Lung microvascular endothelial cell (primary cell): ENCODE measurements at places on chromosomes 3 and 15. TPM values are rescaled to one million over a fixed set of nuclear protein-coding genes. Genes with fewer than 3 reads are reported as not detected.

DNA sequence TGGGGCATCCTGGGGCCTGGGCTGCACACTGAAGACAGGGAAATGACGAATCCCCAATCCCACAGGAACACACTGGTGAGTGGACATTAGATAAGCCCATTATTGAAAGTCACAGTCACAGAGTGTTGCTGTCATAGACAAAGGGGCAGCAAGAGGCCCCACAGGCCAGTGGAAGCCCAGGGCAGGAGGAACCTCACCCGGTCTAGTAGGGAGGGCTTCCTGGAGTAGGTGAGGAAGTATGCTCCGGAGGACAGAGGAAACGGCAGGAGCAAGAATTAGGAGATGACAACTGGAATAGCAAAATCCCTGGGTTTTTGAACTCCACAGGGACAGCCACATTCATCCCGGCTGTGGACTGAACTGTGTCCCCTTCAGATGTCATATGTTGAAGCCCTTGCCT lies 101.2 kb downstream of the TPRA1 start:
- no peak for DNase-seq

- no peak for DNase-seq
Measured at GRCh38 chr3:157786618-157787017, 283.4 kb upstream of the VEPH1 start.

DNA sequence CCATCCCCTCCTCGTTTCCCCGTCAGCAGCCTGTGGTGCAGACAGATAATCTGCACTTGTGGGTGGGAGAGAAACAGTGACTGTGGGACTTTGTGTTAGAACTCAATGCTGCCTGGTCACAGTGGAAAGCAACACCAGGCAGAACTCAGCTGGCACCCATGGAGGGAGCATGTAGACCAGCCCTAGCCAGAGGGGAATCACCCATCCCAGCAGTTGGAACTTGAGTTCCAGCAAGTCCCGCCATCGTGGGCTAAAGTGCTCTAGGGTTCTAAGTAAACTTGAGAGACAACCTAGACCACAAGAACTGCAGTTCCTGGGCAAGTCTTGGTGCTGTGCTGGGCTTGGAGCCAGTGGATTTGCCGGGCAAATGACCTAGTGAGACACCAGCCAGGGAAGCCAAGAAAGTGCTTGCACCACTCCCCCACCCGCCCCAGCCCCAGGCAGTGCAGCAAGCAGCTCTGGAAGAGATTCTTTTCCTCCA lies 24.4 kb downstream of the ISG20 start:
- no peak for DNase-seq

DNA sequence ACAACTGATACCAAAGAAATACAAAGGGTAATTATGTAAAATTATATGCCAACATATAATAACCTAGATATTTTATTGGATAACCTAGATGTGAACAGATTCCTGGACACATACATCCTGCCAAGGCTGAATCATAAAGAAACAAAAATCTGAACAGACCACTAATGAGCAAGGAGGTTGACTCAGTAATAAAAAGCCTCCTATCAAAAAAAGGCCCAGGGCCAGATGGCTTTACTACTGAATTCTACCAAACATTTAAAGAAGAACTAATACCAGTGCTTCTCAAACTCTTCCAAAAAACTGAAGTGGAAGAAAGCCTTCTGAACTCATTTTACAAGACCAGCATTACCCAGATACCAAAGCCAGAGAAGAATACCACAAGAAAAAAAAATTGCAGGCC lies 32.4 kb downstream of the THBS1 start:
- no peak for DNase-seq

GRCh38 chr3:123634149-123635051 lies 49.5 kb upstream of the HACD2 start:
- DNase-seq, result no peak

DNA sequence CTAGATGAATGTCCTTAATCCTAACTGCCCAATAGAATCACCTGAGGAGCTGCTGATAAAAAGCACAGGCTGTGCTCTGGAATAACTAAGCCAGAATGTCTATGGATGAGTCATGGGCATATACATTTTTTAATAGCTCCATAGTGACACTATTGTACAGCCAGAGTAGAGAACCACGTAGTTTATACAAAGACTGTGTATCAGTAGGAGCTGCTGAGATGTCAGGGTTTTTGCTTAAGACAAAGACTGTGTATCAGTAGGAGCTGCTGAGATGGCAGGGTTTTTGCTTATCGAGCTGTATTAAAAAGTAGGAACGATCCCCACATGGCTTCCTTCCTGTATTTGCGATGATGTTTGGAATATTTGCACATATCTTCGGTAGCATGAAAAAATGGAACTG lies 137.4 kb downstream of the SV2B start:
- DNase-seq, result no peak

- DNase-seq, result no peak
Measured at GRCh38 chr3:107465064-107465631, 57.6 kb upstream of the BBX start.

GUCA1C gene
- total RNA-seq, result not detected in 2 replicates

NDUFB4 gene
- 23.8 and 24.6 TPM in 2 replicates for total RNA-seq

DNA sequence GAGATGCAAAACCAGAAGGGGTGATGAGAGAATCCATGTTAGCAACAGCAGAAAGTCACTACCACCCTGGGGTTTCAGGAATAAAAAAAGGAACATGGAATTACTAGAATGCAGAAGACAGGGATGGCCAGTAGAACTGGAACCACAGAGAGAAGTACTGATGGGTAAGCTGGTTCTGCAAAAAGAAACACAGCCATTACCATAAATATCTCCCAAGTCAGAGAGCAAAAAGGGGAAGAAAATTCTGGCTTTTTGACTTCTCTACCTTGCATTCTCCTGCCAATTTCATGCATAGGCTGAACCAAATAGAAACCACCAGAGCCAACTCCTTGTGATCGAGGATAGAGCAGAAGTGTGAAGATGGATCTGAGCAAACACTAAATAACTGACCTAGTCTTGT lies 550.4 kb upstream of the NAALADL2 start:
- no peak for DNase-seq

- no peak for DNase-seq
Measured at GRCh38 chr3:56488812-56489600, 20.7 kb upstream of the ERC2 start.

DNA sequence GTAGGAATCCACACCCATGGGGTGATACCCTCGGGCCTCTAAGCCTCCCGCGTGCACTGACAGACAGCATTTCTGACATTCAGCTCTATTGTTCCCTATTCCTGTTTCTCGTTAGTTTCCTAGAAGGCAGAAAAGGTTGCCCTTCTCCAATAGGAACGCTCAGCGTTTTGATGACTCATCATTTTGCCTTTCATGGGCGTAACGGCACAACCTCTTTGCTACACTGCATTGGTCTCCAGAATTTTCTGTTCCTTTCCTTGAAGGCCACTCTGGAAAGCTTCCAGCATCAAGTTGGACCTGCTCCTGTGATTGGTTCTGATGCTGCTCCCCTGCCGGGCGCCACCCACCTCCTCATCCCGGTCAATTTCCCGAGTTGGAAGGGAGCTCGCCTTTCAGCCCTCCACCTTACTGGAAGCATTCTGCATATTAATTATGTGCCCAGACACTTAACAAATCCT lies 13.0 kb upstream of the TNK2 start:
- peak; percentile 57 for DNase-seq

DNA sequence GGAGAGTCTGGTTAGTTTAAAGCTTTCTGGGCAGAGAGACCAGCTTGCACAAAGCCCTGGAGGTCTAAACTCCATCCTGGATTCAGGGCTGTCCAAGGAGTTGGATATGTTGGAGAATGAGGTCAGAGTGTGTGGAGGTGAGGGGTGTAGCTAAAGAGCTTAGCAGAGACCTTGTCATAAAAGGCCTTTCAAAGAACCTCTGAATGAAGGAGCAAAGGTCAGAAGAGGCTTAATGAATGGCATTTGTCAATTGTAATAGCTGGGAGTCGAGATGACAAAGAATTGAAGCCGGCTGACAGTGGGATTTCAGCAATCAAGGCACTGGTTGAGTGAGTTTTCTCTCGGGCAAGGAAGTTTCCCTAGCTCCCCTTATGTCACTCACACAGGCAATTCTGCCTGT lies 202.6 kb downstream of the PDCD6IP start:
- DNase-seq, result no peak

DNA sequence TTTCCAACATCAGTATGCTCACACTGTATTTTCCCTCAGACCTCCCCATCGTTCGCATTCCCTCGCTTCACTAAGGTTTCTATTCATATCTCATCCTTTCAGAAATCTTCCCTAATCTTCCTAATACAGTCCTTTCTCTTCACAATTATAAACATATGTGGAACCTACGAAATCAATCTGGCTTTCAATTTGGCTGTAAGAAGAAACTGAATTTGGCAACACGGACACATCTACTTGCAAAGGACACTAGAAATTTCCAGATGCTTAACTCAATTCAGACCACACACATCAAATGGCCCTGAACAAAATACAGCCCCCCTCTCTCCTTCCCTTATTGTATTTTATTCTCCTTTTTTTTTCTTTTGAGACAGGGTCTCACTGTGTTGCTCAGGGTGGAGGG lies 39.1 kb upstream of the TM4SF19 start:
- DNase-seq, result no peak

DNA sequence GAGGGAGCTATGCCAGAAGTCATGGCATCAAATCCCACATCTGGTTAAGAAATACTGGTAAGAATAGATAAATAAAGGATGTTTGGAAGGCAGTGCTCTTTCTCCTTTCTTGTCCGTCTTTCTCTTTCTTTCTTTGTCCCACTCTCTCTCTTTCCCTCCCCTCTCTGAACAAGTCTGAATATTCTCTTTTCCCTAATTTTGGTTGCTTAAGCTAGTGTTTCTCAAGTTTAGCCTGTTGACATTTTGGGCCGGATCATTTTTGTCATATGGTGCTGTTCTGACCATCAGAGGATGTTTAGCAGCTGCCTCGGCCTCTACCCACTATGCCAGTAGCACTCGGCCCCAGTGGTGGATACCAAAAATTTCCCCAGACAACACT lies 405.3 kb upstream of the C2CD4B start:
- DNase-seq, result no peak

DNA sequence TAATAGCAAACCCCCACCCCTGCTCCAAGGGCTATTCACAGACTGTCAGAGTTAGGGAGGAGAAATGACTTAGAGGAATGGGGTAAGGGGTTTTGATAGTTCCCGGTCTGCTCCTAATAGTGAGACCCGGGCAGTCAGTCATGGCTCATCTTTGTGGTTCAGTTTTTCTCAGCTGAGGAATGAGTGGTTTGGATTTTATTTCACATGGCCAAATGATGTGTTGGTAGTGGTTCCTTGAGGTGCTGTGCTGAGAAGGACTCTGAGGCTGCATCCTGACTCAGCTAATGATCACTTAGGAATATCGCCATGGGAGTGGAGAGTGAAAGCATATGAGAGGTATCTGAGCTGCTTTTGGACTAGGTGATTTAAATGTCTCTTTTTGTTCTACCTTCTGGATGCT lies 80.2 kb downstream of the LPP start:
- DNase-seq, result no peak

DNA sequence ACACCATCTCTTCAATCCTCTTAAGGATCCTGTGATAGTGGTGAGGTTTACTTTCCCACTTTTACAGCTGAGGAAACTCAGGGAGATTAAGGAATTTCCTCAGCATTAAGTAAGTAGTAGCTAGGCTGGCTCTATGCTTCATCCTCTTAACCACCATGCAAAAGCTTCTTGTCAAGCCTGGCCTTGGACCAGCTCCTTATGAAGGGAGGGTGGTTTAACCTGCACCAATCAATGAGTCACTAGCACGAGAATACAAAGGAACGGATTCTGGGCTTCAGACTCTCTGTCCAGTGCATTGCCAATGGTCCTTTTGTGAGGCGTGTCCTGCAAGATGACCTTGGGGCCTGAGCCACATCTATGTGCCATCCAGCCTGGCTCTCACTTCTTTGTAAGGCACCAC lies 202.0 kb upstream of the CFAP20DC start:
- DNase-seq, result no peak

DNA sequence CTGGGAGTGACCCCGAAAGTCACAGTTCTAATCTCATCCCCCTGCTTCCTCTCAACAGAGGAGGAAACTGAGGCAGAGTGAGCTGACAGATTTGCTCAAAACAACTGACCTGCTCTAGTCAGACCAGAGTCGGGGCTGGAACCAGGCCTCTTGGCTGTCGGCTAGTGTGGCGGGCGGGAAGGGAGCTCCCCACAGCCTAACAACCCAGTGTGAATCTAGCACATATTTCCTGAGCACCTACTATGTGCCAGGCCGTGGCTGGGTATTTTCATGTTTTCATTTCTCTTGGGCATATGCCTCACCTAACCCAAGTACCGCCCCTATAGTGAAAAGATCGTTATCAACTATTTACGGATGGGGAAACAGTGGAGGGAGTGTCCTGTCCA lies 27.2 kb downstream of the GRIP2 start:
- no peak for DNase-seq

- peak; percentile 12 for DNase-seq
Measured at GRCh38 chr3:132344666-132345280, 27.6 kb downstream of the ACP3 start.

PTH1R gene
- under 0.01 TPM in 1 of 2 replicates, not detected in the other for total RNA-seq

HHLA2 gene
- total RNA-seq, result not detected in 2 replicates

CD96 gene
- not detected in 2 replicates for total RNA-seq

P3H2 gene
- 3.2 and 9.6 TPM in 2 replicates for total RNA-seq

- peak; percentile 60 for DNase-seq
Measured at GRCh38 chr3:195259154-195259474, 11.8 kb downstream of the XXYLT1 start.

- DNase-seq, result no peak
Measured at GRCh38 chr3:127441764-127442163, 148.8 kb downstream of the TPRA1 start.

- DNase-seq, result peak; percentile 18
Measured at GRCh38 chr3:170746175-170746942, 123.6 kb downstream of the RPL22L1 start.

SLC15A2 gene
- under 0.01 and 0.20 TPM in 2 replicates for total RNA-seq

DNA sequence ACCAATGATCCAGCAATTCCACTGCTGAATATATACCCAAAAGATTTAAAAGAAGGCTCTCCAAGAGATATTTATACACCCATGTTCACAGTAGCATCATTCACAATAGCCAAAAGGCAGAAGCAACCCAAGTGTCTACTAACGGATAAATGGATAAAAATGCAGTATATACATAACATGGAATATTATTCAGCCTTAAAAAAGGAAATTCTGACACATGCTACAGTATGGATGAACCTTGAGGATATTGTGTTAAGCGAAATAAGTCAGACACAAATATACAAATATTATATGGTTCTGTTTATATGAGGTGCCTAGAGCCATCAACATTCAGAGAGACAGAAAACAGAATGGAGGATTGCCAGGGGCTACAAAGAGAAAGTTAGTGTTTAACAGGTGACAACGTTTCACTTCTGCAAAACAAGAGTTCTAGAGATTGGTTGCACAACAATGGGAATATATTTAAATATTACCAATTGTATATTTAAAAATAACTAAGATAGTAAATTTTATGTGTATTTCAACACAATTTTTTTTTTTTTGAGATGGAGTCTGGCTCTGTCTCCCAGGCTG lies 69.4 kb downstream of the STAG1 start:
- no peak for DNase-seq
